ENCODE measurements at places on chromosomes 7 and 10. TPM values are rescaled to one million over a fixed set of nuclear protein-coding genes. Genes with fewer than 3 reads are reported as not detected.

The HPSE2 gene
- total RNA-seq, result 0.16 TPM

The SPDYE2 gene
- not detected for total RNA-seq

The TRPV5 gene
- total RNA-seq, result not detected

DNA sequence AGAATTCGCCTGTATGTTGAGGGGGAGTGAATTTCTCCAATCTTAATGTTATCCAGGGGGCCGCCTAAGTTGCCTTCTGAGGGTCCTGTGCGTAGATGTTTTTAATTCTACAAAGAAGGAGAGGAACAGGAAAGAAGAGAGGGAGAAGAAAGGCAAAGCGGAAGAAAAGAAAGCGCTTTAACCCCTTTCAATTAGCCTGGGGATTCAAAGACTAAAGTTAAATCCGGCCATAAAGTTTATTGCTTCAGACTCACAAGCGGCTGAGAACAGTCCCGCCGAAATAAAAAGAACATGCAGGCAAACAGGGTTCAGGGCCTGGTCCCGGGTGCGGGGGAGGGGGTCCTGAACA, 4.5 kb downstream of the HOXA5 start:
- DNase-seq, result no peak

The TMEM130 gene
- total RNA-seq, result not detected

- DNase-seq, result peak; percentile 3
These were observed 43.1 kb downstream of the DENND2A start for GRCh38 chr7:140597428-140597949.

The MACC1 gene
- total RNA-seq, result 20.4 TPM

The GIMAP5 gene
- total RNA-seq, result 0.51 TPM

- DNase-seq, result no peak
These were observed 150.6 kb downstream of the DIP2C start for GRCh38 chr10:538895-539294.
